Breast epithelium (tissue), 4 donors: ENCODE measurements at places on chromosomes 16 and 17. TPM values are rescaled to one million over a fixed set of nuclear protein-coding genes. Genes with fewer than 3 reads are reported as not detected.
A peak's percentile ranks its signal among the peaks of the same experiment; 100 is the strongest.

- peak overlapping the region; percentile 48 for H3K27ac ChIP-seq
- H3K4me3 ChIP-seq: no peak overlapping the region
- no peak for DNase-seq
- no peaks in the 10 kb centered on the region for H3K36me3 ChIP-seq
- no peaks in the 10 kb centered on the region for H3K27me3 ChIP-seq
These were observed 5.9 kb downstream of the KRT17 start for GRCh38 chr17:41618341-41619035.

DNA sequence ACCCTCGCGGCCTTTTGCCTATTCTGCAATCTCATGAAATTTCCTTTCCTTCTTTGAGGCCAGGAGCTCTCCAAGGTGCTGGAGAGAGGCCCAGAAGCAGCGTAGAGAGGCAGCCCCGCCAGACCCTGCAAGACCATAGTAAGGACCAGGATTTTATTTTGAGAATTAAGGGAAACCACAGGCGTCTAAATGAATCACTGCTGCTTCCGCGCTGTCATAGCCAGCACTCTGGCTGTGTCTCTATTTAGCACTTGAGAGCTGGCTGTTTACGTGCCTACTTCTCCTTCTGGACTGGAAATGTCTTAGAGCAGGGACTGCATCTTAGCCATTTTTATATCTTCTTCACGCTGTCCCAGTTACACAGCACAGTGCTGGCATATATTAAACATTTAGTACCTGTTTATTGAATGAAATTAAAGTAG, 37.6 kb upstream of the PIRT start:
- no peaks in the 10 kb centered on the region for H3K27me3 ChIP-seq
- H3K4me1 ChIP-seq: no peaks in the 10 kb centered on the region
- no peaks in the 10 kb centered on the region for H3K36me3 ChIP-seq
- H3K4me3 ChIP-seq: no peak overlapping the region

DNA sequence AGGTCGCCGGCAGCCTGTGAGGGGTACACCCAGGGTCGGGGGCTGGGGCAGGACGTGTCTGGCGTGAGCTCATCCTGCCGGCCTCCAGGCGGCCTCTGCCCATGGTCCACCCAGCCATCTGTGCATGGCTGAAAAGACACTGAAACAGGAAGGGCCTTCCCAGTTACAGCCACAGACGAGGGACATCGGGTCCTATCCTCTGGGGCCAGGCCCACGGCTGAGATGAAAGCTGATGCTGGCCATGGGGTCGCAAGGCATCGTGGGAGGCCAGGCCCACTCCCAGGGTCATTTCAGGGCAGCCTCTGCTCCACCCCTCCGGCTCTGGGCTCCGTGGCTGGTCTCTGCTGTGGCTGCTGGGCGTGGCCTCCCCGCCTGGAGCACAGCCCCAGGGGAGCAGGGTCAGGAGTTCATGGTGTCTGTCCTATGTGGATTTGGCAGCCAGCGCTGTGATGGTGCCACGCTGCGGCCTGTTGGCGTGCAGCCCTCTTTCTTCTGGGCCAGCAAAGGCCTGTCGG, 16.6 kb upstream of the ATP6V0C start:
- DNase-seq: no peak
- no peaks in the 10 kb centered on the region for H3K27me3 ChIP-seq
- H3K4me1 ChIP-seq: peaks cover 16% of the 10 kb centered on the region
- peak overlapping the region; percentile 17 for H3K4me3 ChIP-seq
- peak overlapping the region; percentile 70 for H3K27ac ChIP-seq
- no peaks in the 10 kb centered on the region for H3K36me3 ChIP-seq

DNA sequence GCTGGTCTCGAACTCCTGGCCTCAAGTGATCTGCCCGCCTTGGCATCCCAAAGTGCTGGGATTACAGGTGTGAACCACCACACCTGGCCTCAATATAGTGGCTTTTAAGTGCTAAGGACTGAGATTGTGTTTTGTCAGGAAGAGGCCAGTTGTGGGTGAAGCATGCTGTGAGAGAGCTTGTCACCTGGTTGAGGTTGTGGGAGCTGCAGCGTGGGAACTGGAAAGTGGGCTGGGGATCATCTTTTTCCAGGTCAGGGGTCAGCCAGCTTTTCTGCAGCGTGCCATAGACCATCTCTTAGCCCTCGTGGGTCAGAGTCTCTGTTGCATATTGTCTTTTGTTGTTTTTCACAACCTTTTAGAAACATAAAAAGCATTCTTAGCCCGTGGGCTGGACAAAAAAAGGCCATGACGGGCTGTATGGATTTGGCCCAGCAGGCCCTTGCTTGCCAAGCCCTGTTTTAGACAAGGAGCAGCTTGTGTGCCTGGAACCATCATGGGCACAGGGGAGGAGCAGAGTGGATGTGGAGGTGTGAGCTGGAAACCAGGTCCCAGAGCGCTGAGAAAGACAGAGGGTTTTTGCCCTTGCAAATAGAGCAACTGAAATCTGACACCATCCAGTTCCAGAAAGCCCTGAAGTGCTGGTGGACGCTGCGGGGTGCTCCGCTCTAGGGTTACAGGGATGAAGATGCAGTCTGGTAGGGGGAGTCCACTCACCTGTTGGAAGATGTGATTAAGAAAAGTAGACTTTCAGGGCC, 5.5 kb downstream of the BIRC5 start:
- H3K4me1 ChIP-seq: no peaks in the 10 kb centered on the region
- H3K36me3 ChIP-seq: no peaks in the 10 kb centered on the region
- no peak for DNase-seq
- no peak overlapping the region for H3K27ac ChIP-seq

DNA sequence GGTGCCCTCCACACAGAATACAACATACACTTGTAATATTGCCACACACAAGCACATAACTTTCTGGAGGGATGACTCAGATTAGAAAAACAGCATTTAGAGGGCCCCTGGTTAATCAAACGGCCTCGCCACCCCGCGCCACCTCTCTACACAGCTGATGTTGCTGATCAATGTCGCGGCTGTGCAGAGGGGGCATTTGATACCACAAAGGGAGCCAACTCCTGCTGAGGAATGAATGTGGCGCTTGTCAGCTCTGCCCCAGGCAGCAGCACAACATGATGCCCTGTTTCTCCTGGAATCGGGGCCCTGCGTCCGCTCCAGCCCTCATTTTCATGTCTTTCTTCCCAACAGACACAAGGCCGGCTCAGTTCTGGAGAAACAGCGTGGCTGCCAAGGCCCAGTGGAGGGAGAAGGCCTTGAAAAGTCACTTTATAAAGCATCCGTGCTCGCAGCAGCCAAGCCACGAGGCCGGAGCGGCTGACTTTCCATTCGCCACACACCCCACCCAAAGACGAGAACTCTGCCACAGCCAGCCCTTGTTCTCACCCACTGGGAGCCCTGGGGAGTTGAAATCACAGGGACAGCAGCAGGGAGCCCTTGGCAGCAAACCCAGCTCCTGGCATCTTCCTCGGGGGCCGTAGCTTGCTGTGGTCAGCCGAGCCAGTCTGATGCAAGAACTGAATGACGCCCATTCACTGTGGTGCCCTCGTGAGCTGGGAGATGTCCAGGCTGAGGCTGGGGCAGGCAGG, 65.6 kb downstream of the XYLT1 start:
- DNase-seq: peak; percentile 88
- peak overlapping the region; percentile 39 for H3K4me3 ChIP-seq
- no peaks in the 10 kb centered on the region for H3K27me3 ChIP-seq
- peak overlapping the region; percentile 85 for H3K27ac ChIP-seq
- no peaks in the 10 kb centered on the region for H3K36me3 ChIP-seq

DNA sequence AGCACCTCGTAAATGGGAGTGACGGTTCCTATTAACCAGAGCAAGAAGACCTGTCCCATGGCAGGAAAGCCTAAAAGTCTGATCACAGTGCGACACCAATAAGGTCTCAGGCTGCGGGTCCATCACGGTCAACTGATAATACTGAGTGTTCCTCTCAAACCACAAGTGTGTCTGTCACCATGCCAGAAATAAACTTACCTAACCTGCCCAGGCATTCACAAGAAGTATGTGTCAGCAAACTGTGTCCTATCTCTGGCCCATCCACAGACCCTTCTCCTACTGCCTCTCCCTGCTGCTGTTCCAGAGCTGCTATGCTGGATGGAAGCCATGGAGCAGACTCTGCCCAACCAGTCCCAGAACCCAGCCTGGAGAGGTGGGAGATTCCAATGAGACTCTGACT, 73.5 kb downstream of the ZNF423 start:
- H3K4me1 ChIP-seq: no peaks in the 10 kb centered on the region
- H3K27me3 ChIP-seq: no peaks in the 10 kb centered on the region
- H3K4me3 ChIP-seq: no peak overlapping the region
- H3K27ac ChIP-seq: no peak overlapping the region
- no peak for DNase-seq
- H3K36me3 ChIP-seq: no peaks in the 10 kb centered on the region

NTN3 gene
- total RNA-seq: not detected

IL17C gene
- not detected for total RNA-seq

- no peak for DNase-seq
- H3K4me1 ChIP-seq: no peaks in the 10 kb centered on the region
- no peaks in the 10 kb centered on the region for H3K36me3 ChIP-seq
- H3K27ac ChIP-seq: peak overlapping the region; percentile 65
- no peaks in the 10 kb centered on the region for H3K27me3 ChIP-seq
These were observed 11.7 kb downstream of the PECAM1 start for GRCh38 chr17:64378890-64379354.

DNA sequence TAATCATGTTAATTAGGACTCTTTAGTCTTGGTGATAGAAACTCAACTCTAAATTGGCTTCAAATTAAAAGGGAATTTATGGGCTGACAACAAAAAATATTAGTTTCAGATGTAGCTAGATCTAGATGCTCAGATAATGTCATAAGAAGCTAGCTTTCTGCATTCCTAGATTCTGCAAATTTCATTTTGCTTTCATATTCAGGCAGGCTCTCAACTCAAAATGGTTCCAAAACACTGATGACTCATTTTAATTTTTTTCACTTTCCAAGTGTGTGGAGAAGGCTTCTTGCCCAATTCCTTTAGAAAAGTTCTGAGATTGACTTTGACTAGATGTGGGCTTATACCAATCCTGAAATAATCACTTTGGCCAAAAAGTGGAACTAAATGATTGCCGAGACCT, 236.7 kb upstream of the GOT2 start:
- no peaks in the 10 kb centered on the region for H3K4me1 ChIP-seq
- H3K36me3 ChIP-seq: no peaks in the 10 kb centered on the region
- no peak overlapping the region for H3K27ac ChIP-seq

- no peak overlapping the region for H3K27ac ChIP-seq
- H3K4me1 ChIP-seq: no peaks in the 10 kb centered on the region
- no peaks in the 10 kb centered on the region for H3K27me3 ChIP-seq
- no peak for DNase-seq
- H3K4me3 ChIP-seq: no peak overlapping the region
These were observed 111.1 kb downstream of the PITPNC1 start for GRCh38 chr17:67488161-67488560.

KRTAP4-2 gene
- not detected for total RNA-seq

DNA sequence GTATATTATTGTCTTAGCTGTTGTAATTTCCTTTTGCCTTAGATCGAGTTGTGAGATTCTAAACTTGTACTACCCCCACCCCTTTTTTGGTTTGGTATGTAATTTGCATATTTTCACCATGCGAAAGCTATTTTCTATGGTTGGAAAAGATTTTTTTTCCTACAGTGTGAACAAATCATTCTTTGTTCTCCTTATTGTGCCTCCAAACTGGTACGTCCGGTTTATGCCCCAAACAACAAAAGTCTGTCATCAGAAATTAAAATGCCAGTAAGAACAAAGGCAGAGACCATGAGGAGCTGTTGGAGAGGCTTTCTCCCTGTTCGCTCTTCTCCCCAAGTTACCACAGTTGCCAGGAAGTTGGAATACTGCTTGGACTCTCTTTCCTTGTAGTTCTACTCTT, 66.1 kb downstream of the BCAS3 start:
- DNase-seq: no peak
- no peak overlapping the region for H3K4me3 ChIP-seq
- no peaks in the 10 kb centered on the region for H3K36me3 ChIP-seq
- H3K27ac ChIP-seq: peak overlapping the region; percentile 86
- H3K27me3 ChIP-seq: no peaks in the 10 kb centered on the region
- no peaks in the 10 kb centered on the region for H3K4me1 ChIP-seq

DNA sequence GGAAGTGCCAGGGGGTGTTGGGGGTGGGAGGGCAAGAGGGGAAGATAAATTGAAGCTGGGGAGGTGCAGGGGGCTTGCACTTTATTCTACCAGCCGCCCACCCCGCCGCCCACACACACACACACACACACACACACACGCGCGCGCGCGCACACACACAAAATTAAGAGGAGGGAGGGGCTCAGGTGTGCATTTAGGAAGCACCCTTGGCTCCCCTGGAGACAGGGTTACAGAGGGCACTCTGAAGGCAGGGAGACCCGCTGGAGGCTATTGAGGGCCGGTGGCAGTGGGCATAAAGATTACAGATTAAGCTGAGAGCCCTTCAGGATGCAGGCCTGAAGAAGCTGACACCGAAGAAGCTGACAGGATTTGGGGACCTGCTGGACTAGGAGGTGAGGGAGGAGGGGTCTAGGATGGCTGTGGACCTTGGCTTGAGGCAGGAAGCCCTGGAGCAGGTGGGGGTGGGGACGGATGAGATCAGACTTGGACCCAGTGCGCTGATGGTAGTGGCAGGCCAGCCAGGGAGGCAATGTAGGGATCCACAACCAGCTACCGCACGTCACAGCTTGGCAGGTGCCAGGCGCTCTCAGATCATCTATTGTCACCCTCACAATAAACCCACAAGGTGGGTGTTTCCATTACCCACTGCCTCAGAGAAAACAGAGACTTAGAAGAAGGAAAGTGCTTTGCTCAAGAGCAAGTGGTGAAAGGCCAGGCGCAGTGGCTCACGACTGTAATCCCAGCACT, 772 bp upstream of the SAMD14 start:
- no peak overlapping the region for H3K27ac ChIP-seq
- peaks cover 8% of the 10 kb centered on the region for H3K27me3 ChIP-seq
- DNase-seq: no peak
- peak overlapping the region; percentile 72 for H3K4me3 ChIP-seq

DNA sequence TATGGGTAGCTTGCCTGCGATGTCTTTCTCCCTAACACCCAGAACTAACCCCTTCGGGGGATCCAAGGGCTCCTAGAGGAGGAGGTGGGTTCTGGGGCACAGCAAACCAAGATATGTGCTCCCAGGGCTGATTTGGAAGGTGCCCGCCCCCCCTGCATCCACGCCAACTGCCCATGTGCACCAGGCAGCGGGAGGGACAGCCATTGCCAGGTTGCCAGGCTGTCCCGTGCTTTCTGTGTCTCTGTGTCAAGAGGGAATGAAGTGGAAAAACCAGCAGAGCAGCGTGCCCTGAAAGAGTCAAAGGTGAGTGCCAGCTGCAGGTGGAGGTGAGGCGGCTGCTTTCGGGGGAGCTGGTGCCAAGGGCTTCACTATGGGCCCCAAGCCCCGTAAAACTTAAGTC, 6.4 kb downstream of the TEKT5 start:
- H3K36me3 ChIP-seq: no peaks in the 10 kb centered on the region
- no peaks in the 10 kb centered on the region for H3K27me3 ChIP-seq
- no peak for DNase-seq
- H3K4me1 ChIP-seq: no peaks in the 10 kb centered on the region
- no peak overlapping the region for H3K27ac ChIP-seq
